ENCODE measurements at places on chromosomes 7 and 10.

DNA sequence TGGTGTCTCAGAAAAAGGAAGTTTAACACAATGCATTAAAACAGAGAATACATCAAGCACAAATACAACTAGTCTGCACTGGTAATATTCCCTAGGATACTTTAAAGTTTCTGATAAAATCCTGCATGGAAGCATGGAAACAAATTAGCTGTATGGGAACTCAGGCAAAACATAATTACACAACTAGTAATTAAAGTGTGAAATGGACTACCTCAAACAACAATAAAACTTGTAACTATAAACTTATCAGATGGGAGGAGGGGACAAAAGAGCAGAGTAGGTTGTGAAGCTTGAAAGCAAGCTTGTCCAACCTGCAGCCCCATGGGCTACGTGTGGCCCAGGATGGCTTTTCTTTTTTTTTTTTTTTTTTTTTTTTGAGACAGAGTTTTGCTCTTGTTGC is 98.9 kb downstream of the PARD3 start:
- no peak for DNase-seq

DNA sequence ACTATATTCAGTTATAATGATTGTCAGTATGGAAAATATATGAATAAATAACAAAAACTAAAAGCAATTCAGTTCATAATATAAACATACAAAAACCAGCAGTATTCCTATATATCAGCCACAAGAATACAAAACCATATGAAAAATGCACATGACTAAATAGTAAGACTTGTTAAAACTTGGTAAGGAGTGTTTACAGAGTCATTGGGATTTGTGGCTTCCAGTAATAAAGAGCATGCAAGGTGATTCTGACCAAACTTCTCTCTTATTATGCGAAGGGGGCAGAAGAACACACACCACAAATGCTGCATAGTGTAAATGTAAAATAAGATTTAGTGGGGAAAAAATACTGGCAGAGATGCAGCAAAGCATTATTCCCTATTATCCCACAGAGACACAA is 8.8 kb upstream of the CNOT4 start:
- DNase-seq = no peak

- DNase-seq = no peak
Observed at GRCh38 chr7:80905334-80905733, 13.5 kb downstream of the SEMA3C start.

- no peak for DNase-seq
Observed at GRCh38 chr7:92150450-92151017, 16.3 kb upstream of the CYP51A1 start.

GRCh38 chr10:45470098-45471012 is 96.3 kb downstream of the ALOX5 start:
- DNase-seq = no peak

DNA sequence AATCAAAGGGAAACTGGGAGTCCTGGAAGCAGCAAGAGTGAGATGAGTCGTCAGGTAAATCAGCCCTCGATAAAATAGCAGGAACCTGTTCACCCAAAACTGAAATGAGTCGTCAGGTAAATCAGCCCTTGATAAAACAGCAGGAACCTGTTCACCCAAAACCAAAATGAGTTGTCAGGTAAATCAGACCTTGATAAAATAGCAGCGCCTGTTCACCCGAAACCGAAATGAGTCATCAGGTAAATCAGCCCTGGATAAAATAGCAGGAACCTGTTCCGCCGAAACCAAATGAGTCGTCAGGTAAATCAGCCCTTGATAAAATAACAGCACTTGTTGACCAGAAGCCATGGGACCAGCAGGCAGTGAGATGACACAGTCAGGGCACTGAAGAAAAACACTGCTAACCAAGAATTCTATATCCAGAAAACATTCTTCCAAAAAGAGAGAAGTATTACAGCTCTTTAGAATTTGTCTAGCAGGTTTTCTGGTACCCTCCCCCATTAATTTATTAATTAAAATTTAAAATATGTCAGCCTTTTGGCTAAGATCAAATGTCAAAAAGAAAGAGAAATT is 3.4 kb upstream of the CYP2E1 start:
- no peak for DNase-seq

- no peak for DNase-seq
Observed at GRCh38 chr7:133355325-133355708, 102.4 kb downstream of the EXOC4 start.

DNA sequence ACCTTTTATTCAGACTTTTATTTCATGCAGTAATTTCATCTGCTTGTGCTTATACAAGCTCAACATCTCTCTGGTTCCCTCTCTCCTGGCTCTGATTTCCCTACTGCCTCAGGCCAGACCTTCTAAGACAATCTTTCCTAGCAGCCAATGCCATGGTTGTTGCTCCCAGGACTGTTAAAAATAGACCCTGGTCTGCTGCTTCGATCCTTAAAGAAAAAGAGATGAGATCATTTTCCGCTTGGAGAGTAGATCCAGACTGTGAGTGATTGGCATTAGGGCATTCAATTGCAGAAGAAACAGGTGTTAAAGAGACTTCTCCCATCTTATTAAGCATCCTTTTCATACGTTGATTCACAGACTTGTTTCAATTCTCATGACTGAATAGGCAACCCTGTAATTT is 68.4 kb upstream of the ITGB1 start:
- DNase-seq = no peak

DNA sequence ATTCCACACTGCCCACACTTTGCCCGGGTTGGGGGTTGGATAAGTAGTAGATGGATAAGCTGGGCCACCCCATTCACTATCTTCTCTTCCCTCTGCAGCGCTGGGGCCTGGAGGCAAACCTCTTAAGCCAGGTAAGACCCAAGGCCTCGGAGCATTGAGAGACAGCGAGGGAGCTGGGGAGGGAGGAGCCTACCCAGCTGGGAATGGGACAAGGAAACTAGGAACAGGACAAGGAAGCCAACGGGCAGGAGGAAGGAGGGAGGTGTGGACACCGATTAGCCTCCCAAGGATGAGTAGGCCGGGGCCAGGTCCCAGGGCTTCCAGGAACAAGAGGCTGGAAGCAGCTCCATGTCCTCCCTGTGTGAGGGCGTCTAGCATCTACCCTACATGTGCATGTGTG is 9.6 kb downstream of the ELN start:
- DNase-seq = no peak

- no peak for DNase-seq
Observed at GRCh38 chr7:7226407-7226806, 44.1 kb downstream of the C1GALT1 start.

DNA sequence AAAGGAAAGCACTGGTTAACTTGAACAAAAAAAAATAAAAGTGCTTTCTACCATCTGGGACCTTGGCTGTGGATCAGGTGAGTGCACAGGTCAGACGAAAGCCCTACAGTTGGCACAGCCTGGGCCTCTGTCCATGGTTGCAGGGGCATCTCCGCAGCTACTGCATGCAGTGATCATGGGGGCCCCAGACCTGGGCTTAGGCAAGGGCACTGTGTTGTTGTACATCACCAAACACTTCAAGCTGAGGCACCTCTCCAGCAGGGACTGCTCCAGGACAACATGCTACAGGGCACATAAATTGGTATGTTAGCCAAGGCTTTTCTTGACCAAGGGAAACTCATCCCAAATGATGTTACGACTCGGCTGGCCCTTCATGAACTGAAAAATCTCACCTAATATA is 23.5 kb downstream of the KLHL7 start:
- no peak for DNase-seq

DNA sequence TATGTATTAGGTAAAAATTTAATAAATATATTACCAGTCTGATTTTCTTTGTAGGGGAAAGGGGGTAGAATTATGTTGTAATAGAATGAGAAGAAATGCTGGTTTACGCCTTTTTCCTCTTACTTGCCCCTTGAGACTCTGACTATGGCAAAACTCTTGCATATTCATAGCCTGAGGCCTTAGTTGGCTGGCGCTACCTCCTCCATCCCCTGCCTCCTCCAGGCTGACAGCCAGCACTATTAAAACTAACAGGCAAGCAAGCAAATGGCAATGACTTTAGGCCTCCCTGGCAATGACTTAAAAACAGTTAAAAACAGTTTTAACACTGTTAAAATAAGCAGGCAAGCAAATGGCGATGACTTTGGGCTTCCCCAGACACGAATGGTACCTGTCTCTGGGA is 14.4 kb downstream of the PKD2L1 start:
- DNase-seq = no peak

GRCh38 chr10:96369890-96370583 is 11.2 kb upstream of the OPALIN start:
- peak; percentile 24 for DNase-seq

- DNase-seq = peak; percentile 4
Observed at GRCh38 chr10:43264344-43264964, 2.4 kb downstream of the RASGEF1A start.

- no peak for DNase-seq
Observed at GRCh38 chr7:75842836-75843446, 29.3 kb upstream of the CCL24 start.

DNA sequence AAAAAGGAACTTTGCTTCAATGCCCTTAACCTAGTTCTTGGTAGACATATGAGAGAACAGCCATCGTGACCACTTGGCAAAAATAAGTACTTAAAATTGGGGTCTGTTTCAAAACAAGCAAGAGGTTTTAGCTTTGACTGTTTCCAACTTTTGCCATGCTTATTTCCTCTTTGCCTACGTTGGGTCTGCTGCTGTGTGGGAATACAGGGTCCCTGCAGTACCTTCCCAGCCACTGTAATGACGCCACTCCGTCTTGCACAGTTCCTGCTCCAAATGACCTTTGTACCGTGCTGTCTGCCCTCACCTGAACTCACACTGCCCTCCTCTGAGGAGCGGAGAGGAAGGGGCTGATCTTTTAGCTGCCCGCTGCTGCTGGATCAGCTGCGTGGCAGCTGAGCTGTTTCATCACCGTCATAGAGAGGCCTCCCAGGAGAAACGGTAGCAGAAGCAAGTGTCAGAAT is 133.1 kb downstream of the MAPK8 start:
- DNase-seq = no peak

DNA sequence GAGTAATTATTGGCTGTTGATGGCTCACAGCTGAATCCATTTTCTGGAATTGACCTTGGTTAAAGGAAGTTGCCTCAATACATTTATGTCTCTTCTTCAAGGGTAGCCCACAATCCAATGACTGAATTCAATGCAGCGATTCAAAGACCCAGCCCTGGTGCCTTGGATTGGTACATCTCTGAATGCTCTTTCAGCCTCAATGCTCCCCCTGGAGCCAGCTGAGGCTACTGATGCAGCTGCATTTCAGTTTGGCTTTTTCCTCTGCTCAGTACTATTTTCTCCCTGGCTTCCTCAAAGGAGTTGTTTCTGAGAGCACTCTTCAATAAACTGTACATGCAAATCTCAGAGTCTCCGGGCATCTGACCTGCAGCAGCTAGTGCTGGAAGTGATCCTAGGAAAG is 633 bp upstream of the EBLN1 start:
- peak; percentile 21 for DNase-seq

DNA sequence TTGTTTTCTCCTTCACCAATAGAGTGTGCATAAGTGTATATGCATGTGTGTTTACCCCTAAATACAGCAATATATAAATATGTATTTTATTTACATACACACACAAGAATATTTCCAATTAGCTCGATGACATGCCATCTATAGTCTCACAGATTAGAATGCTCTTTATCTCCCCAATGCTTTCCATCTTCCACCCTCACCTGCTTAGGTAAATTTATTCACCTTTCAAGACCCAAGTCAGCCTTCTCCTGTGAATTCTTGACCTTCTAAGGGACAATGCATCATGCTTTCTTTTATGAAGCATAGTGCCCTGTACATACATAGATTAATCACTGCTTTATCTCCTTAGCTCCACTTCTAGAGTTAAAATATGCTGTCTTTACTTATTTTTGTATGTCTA is 49.7 kb downstream of the SEMA3A start:
- no peak for DNase-seq

GRCh38 chr10:96996275-96996965 is 164.3 kb downstream of the LCOR start:
- no peak for DNase-seq

DNA sequence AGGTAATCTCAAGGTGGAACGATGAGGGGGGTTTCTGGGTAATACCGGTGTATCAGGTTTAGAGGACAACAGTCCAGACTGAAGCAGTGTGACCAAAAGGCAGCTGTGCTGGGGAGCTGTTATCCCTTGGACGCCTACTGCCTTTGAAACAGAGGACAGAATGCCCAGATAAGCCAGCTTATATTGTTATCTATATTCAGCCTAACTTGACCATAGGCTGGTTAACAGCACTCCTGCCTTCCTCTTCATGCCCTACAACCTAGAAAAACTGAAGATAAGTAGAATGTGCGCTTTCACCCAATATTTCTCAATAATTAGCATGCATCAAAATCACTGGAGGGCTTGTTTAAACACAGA is 44.9 kb downstream of the IL6 start:
- DNase-seq = no peak

DNA sequence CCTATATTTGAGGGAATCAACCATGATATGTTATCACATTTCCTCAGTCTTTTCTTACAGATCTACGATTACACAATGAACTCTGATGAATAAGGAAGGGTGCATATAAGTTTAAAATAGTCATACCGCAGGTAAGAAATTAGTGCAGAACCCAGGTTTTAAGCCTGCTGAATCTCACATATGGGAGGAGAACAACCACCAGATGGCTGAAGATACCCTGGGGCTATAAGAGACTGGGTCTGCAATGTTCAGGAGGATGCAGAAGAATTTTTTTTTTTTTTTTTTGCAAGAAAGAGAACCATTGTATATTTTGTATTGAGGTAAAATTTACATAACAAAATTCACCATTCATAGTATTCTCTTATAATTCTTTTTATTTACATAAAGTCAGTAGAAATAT is 372.3 kb upstream of the MYO3A start:
- DNase-seq = no peak

DNA sequence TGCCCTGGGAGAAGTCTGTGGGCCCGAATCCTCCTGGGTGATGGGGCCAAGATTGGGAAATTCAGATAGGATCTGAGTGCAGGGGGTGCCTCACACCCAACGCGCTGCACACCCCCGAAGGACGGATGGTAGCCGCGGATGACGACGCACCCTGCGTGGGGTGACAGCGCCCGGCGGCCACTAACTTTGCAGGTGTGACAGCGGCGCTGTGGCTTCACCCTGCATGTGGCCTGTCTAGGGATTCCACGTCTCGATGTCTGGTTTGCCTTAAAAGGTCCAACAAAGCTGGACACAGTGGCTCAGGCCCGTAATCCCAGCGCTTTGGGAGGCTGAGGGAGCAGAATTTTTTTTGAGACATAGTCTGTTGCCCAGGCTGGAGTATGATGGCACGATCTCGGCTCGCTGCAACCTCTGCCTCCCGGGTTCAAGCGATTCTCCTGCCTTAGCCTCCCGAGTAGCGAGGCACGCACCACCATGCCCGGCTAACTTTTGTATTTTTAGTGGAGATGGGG is 18.6 kb downstream of the ADAP1 start:
- DNase-seq = no peak

- DNase-seq = peak; percentile 72
Observed at GRCh38 chr10:132420981-132421846, 24.2 kb downstream of the PWWP2B start.

GRCh38 chr10:43344051-43344450 is 27.4 kb upstream of the FXYD4 start:
- no peak for DNase-seq
